NCI-H446 treated with DMSO at 0.1 percent for 48 hours (cell line): ENCODE measurements at places on chromosomes 5 and 9.

DNA sequence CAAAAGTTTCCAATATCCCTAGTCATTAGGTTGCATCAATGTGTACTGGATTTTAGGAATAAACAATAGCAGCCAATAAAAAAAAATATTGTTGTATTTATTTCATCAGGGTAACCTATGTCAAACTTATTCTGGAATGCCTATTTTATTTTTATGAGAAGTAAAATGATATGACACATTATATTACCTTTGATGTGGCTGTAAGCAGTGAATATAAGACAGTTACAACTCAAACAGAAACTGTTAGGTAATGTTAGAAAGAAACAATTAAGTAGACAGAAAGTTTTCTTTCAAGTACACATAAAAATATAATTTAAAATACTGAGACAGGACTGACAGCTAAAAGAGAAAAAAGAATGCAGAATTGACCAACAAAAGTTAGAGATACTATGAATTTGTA is 65.5 kb downstream of the GNG10 start:
- no peak for DNase-seq

- no peak for DNase-seq
Observed at GRCh38 chr9:117682955-117683710, 21.1 kb upstream of the TLR4 start.

- DNase-seq: no peak
Observed at GRCh38 chr5:78077369-78078068, 217.0 kb downstream of the AP3B1 start.

GRCh38 chr5:84568171-84568570 is 183.5 kb upstream of the EDIL3 start:
- DNase-seq: no peak

DNA sequence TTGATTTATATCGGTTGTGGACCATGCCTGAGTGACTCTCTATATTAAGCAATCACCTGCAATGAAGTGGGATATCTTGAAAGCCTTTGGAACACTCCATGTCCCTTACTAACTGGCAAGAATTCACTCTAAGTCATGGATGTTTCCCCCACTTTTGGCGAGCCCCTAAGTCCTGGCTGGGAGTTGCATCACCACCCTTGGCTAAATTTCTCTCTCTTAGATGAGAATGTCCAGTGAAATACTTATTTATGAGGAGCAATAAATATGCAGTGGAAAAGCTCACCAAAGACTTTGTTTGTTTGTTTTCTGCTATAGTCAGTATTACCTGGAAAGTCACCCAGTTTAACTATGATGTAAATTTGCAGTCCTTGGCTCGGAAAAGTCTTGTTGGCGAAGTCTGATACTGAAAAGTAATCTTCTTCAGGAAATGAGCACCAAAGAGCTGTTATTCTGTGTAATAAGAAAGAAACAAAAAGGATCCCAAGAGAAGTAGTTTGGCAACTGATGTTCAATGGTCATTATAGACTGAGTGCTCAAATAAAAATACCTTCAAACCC is 333.8 kb downstream of the DMRT2 start:
- no peak for DNase-seq

- no peak for DNase-seq
Observed at GRCh38 chr9:32395510-32396216, 11.2 kb downstream of the ACO1 start.

DNA sequence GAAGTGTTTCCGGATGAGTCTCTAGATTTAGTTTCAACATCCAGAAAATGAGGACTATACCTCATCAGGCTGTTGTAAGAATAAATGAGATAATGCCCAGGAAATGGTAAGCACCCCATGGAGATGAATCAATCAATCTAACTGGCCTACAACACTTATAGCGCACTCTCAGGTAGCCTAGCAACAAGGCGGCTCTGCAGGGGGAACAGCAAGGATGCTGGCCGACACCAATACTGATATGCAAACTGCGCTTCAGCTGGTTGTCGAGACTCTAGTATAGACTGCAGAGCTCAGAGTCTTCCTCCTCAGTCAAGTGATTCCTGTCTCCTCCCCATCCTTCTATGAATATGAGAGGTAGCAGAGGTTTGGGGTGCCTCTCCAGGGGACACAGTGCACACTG is 218.8 kb upstream of the WWC1 start:
- DNase-seq: no peak
